RPMI8226 (cell line): ENCODE measurements at places on chromosomes 11 and 22.

GRCh38 chr11:79412761-79413160, 28.1 kb downstream of the TENM4 start:
- no peak for DNase-seq

DNA sequence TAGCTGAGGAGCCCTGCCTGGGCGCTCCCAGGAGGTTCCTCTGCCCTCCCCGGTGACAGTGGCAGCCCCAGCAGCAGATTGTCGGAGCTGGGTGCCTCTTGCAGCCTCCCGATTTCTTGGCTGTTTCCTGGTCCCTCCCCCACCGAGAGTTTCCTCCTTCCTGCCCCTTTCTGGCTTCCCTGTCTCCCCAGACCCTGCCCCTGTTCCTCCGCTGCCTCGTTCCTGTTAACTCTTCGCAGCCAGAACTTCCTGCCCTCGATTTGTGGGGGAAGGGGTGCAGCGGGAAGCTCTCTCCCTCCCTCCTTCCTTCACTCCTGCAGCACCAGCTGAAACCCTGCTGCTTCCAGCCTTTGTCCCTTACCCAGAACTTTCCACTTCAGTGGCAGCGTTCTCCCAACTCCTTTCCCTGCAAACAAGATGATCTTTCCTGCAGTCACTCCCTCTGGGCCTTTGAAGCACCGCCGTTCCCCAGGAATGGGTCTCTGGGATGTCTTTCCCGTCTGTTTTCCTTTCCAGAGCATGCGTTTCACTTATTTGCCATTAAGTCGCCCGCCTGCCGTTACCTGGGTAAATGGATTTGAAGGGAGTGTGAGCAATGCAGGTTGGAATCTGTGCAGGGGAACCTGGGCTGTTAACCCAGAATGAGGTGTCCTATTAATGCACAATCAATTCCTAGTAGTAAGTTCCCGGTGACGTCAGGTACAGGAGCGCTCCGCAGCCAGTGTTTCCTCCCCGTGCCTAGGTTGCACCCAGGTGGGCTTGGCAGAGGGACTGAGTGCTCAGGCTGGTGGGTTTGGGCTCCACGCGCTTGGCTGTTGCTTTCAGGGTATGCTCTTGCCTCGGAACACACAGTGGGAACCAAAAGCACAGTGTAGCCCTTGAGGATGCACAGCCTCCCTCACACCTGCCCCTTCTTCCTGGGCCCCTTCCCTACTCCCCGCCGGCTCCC, 4.3 kb downstream of the GRK2 start:
- DNase-seq, result no peak

- no peak for DNase-seq
Measured at GRCh38 chr22:19845054-19845722, 9.5 kb downstream of the GNB1L start.

DNA sequence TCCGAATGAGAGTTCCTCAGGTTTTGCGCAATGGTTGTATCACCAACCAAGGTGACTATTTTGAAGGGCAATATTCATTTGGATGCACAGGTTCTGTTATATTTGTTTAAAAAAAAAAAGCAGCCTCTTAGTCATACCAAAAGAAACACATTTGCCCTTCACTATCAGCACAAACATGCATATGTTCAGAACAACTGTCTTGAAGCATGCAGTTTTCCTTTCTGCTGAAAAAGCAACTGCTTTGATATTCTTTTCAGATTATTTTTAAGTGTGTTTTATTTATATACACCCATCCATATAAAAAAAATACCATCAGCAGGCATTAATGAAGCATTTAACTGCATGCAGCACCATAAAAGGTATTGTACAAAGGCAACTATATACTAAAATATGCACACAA, 67.8 kb downstream of the RBFOX2 start:
- DNase-seq, result no peak

- DNase-seq, result no peak
Measured at GRCh38 chr11:109849946-109850345, 243.2 kb upstream of the ZC3H12C start.

DNA sequence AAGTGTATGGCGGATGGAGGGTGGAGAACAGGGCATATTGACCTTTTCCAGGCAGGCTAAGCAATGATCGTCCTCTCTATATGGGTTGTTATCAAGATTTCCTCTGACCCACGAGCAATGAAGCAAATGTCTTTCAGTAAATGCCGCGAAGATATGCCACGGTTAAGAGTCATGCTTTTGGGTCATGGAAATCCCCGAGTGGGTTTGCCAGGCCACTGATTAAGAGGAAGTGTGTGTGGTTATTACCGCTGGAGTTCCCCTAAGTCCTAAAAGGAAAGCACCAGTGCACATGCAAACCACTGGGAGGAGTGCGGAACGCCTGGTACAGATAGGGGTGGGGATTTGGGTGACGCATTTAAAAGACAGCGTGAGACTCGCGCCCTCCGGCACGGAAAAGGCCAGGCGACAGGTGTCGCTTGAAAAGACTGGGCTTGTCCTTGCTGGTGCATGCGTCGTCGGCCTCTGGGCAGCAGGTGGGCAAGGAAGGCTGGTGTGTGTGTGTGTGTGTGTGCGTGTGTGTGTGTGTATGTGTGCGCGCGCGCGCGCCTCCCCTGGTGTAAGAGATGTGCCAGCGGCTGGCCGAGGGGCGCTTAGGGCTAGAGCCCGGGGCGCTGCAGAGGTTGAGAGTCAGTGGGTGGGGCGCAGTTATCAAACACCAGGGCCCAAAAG, at the start of gene BIRC3:
BIRC3 (plus strand) TSS at position 386 of the 669 bp plus-strand sequence. CDS start 7,026 bp downstream, outside the sequence.
- peak; percentile 95 for DNase-seq
